ENCODE measurements at places on chromosomes 7 and 10. TPM values are rescaled to one million over a fixed set of nuclear protein-coding genes. Genes with fewer than 3 reads are reported as not detected.

PRKCQ gene
- polyA plus RNA-seq: 2.2 TPM

MCM10 gene
- polyA plus RNA-seq: 0.12 TPM

ATRNL1 gene
- polyA plus RNA-seq: 124 TPM

RBP4 gene
- polyA plus RNA-seq: 8.2 TPM

TCERG1L gene
- 0.81 TPM for polyA plus RNA-seq

SPAM1 gene
- not detected for polyA plus RNA-seq

NKX1-2 gene
- 0.16 TPM for polyA plus RNA-seq

EXOC6 gene
- polyA plus RNA-seq: 24.8 TPM

SPDYE5 gene
- 0.25 TPM for polyA plus RNA-seq

SEMA3D gene
- 0.98 TPM for polyA plus RNA-seq

CFAP46 gene
- not detected for polyA plus RNA-seq

UCMA gene
- not detected for polyA plus RNA-seq

PLA2G12B gene
- 0.28 TPM for polyA plus RNA-seq

PNLIP gene
- not detected for polyA plus RNA-seq

PAPSS2 gene
- polyA plus RNA-seq: 2.3 TPM

PON1 gene
- not detected for polyA plus RNA-seq

MYH16 gene
- not detected for polyA plus RNA-seq

FAM24B gene
- 36.0 TPM for polyA plus RNA-seq

EFCAB10 gene
- 1.3 TPM for polyA plus RNA-seq

STAM gene
- polyA plus RNA-seq: 62.2 TPM

ZSCAN21 gene
- 3.8 TPM for polyA plus RNA-seq

SCART1 gene
- 0.67 TPM for polyA plus RNA-seq

ATOH7 gene
- polyA plus RNA-seq: 1.2 TPM

PRR15 gene
- polyA plus RNA-seq: not detected

HOXA10 gene
- polyA plus RNA-seq: not detected

NKX2-3 gene
- not detected for polyA plus RNA-seq

TECTB gene
- not detected for polyA plus RNA-seq

PLXNA4 gene
- 4.0 TPM for polyA plus RNA-seq

LIPK gene
- not detected for polyA plus RNA-seq

ELOVL3 gene
- 1.8 TPM for polyA plus RNA-seq

HYAL4 gene
- polyA plus RNA-seq: not detected

ZNF425 gene
- 2.4 TPM for polyA plus RNA-seq

CREM gene
- 47.4 TPM for polyA plus RNA-seq

LRRD1 gene
- polyA plus RNA-seq: not detected

ELMO1 gene
- 131 TPM for polyA plus RNA-seq

WDR86 gene
- polyA plus RNA-seq: not detected

CRYGN gene
- not detected for polyA plus RNA-seq

MNX1 gene
- not detected for polyA plus RNA-seq

OR2A12 gene
- polyA plus RNA-seq: not detected

NPM3 gene
- 1.1 TPM for polyA plus RNA-seq

MMP21 gene
- polyA plus RNA-seq: not detected

TMEM273 gene
- not detected for polyA plus RNA-seq

FAM13C gene
- polyA plus RNA-seq: 18.4 TPM

PLPP4 gene
- 1.2 TPM for polyA plus RNA-seq

MDH2 gene
- polyA plus RNA-seq: 94.4 TPM

BUB3 gene
- polyA plus RNA-seq: 108 TPM

EMX2 gene
- polyA plus RNA-seq: not detected

AKR1C1 gene
- 25.5 TPM for polyA plus RNA-seq

BTBD16 gene
- polyA plus RNA-seq: not detected
